CD4-positive, alpha-beta T cell treated with Interleukin-4 for 4 hours (primary cell): ENCODE measurements at places on chromosomes 11 and 22.

DNA sequence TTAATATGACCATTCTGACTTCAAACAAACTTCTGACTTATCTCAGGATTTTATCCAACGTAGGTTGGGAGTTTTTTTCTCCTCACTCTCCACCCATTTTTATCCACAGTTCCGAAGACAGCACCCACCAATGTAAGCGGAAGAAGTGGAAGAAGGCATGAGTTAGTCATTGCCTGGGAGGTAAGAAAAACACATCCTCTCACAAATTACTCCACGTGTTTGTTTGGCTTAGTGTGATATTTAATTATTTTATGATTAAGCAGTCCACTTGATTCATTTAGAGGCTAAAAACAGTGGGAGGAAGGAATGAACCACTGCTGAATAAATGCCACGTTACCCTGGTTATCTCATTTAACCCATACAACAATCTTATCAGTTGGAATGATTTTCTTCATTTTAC, 389.6 kb upstream of the ARHGAP42 start:
- no peak for DNase-seq

DNA sequence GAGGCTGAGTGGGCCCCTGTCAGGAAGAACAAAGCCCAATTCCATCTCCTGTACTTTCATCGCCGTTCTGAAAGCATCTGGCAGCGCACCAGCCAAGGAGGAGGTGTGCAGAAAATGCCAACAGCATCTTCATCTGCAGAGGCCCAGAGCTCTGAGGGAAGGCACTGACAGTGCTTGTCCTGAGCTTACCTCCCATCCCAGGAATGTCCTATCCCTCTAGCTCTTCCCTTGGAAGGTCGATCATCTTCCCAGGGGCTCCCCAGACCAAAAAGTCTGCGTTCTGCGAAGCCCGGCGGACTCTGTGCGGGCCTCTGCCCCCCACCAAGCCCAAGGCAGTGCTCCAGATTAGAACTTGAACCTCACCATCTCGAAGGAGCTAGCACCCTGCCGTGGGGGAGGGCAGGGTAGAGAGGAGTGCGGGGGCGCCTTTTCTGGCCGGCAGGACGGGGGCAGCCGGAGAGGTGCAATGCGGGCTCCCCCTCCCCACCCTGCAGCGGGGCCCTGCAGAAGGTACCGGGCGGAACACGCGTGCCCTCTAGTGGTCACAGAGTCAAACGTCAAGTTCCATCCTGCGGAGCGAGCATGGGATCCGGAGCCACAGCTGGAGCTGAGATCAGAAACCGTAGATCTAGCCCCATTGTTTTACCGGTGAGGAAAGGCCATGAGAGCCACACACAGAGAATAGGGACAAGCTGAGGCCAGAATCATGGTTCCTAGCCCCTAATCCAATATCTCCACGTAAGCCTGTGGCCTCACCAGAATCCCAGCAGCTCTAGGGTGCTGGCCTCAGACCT, 5.0 kb downstream of the SCN2B start:
- peak; percentile 53 for DNase-seq

DNA sequence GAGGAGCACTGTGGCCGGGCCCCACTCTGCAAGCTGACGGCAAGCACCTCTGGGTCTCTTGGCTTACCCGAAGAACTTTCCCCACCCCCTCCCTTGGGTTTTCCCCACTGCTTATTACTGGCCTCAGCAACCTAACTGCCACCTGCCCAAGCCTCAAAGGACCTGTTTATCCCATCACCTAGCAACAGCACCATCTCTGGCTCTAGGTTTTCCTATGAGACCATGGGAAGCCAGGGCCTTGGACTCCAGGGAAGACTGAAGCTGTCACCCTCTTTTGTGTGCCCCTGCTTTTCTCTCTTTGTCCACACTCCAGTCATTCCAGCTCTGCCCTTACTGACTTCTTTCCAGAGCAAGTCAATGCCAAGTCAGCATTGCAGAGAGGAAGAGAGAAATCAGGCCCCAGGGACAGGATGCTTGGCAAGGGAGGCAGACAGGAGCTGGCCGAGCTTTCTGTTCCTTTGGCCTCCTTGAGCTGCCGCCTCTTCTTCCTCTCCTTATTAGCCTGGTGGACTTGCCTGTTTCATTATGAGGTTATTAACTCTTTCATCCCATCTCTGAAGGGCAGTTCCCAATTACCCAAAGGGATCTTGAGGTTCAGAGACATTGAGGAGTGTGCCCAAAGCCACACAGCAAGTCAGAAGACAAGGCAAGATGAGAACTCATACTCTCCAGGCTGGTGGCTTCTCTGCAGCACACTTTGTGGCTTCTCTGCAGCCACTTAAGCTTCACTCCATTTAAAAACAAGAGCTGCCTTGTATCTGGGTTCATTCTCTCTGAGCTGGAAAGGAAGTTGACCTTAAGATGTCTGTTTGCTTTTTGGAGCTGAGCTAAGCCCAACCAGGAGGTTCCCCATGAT, at the start of gene SMIM35:
TSS of gene SMIM35 (minus strand) at position 51 of the 856 bp plus-strand sequence. CDS start 206 bp downstream, outside the sequence.
- DNase-seq: no peak

DNA sequence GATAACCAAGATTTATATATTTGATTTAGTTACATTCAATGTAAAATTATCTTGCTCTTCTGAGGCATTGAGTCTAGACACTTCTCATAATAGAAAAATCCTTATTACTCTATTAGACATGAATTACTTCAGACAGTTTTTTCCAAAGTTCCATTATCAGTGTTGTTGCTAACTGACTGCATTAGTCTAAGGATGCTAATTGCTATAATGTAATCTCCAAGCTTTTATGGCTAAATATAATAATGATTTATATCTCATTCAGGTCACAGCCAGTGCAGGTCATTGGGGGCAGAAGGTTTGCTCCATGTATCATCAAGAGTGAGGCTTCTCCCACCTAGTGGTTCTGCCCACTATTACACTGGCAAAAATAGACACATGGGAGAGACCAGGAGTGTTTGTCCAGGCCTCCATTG, 377.2 kb upstream of the DDI1 start:
- DNase-seq: no peak

GRCh38 chr11:46560300-46560991, 33.4 kb downstream of the AMBRA1 start:
- DNase-seq: peak; percentile 51

- no peak for DNase-seq
Observed at GRCh38 chr11:108632041-108632704, 32.7 kb upstream of the DDX10 start.

DNA sequence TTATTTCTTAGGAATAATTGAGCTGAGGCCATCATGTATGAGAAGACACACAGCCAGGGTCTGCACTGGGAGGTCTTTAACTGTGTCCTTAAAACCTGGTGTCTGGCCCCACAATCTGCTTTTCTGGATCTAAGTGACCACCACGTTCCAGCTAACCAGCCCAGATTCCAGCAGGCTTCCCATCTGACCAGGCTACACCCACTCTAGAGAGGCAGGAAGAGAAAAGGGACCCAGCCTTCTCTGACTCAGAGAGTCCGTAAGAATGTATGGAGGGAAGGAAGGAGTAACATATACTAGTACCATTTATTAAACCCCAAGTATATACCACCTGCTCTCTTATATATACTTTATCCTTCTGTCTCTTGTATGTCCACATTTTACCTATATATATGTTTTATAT, 80.1 kb downstream of the LDLRAD3 start:
- DNase-seq: no peak

DNA sequence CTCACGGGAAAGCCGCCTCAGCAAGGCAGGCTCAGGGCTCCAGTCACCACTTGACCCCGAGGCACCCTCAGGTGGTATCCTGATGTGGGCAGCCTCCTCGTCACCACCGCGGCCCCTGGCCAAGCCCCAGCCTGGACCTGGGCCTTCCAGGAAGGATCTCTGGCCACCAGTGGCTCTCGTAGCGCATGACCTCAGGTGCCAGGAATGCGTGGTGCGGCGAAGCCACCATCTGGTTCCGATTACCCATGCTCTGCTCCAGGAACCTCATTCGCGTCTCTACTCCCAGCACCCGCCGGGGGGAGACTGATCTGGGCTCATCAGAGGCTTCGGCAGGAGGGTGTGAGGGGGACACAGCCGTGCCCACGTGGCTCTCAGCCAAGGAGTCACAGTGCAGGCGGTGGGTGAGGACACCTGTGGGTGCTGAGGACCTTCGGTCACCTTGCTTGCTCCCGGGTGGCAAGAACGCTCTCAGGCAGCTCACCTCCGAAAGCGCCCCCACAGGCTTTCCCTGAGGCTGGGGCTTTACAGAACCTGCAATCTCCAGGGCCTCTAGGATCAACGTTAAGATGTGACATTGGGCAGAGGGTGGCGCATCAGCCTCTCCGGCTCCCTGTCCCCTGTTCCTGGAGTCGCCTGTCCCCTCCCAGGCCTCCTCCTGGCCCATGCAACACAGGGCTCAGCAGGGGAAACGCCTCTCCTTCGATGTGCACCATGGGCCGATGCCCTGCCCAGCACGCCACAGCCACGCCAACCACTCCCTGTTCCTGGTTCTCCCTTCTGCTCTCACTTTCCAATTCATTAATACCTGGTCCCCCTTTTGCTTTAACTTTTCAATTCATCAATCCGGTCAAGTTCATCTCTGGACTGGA, 39.0 kb downstream of the TBX1 start:
- DNase-seq: no peak

DNA sequence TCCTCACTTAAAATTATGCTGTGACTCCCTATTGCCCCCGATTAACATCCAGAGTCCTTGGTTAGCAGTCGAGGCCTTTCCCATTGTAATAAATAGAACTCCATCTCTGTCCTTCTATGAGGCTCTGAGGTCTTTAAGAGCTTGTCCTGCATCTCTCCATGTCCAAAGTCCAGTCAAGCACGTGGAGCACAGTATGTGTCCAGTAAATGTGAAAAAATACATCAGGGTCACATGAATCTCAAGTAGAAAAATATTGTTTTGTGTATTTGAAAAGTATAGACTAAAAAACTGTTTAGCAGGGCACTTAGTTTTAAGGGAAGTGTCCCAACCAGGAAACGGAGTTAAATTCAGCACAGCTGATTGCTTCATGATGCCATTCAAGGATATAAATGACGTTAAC, 298.8 kb upstream of the TENM4 start:
- DNase-seq: no peak

- DNase-seq: no peak
Observed at GRCh38 chr22:46613606-46614021, 6.6 kb upstream of the GRAMD4 start.

DNA sequence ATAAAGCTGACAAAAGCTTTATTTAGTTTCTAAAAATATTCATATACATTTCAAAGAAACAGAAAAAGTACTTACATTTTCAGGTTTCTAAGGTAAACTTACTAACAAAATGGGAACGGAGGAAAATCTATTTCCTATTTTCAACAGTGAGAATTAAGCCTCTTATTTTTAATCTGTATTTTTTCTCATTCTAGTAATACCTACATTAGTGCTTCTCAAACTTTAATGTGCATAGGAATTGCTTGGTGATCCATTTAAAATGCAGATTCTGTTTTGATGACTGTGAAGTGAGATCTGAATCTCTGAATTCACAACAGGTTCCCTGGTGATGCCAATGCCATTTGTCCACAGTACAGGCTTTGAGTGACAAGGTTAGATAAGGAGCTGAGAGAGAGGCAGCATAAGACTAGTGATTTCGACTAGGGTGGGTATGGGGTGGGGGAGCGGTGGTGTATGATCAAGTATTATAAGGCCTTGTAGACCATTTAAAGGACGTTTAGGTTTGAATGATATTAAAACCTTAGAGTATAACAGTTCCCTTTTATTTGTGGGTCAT, 402.8 kb downstream of the CNTN5 start:
- DNase-seq: no peak

DNA sequence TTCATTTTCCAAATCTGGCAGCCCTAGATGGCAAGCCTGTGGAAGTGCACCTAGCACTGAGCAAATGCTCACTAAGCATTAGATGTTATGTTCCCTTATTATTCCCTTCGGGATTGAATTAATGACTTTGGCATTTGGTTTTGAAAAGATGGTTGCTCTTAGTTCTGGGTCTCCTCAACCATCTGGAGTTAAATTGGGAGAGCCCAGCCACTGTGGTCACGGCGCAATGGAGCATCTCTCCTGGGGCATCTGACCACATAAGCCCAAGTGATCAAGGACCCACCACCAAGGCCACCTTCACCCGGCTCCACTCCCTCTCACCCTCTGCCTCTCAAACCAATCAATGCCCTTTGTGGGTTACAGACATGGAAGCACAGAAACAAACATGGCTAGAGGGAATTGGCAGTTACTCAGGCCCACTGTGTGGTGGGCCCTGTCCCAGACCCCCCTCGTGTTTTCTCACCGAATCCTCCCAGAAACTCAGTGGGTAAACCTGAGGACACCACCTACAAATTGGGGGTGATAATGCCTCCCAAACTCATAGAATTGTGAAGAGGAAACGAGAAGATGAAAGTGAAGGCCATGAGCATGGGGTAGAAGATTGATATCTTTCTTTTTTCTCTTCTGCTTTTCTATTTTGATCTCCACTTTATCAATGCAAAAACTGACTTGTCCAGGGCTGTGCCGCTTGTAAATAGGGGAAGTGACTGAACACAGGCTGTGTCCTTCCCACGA, 52.2 kb downstream of the IRAG1 start:
- DNase-seq: no peak

GRCh38 chr11:92638678-92639077, 330.8 kb upstream of the MTNR1B start:
- no peak for DNase-seq

DNA sequence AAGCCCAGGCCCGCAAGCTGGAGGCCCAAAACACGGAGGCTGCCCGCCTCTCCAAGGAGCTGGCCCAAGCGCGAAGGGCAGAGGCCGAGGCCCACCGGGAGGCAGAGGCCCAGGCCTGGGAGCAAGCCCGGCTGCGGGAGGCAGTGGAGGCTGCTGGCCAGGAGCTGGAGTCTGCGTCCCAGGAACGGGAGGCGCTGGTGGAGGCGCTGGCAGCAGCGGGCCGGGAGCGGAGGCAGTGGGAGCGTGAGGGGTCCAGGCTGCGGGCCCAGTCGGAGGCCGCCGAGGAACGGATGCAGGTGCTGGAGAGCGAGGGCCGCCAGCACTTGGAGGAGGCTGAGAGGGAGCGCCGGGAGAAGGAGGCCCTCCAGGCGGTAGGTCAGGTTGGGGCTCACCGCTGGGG, 4.8 kb downstream of the CCDC88B start:
- no peak for DNase-seq

DNA sequence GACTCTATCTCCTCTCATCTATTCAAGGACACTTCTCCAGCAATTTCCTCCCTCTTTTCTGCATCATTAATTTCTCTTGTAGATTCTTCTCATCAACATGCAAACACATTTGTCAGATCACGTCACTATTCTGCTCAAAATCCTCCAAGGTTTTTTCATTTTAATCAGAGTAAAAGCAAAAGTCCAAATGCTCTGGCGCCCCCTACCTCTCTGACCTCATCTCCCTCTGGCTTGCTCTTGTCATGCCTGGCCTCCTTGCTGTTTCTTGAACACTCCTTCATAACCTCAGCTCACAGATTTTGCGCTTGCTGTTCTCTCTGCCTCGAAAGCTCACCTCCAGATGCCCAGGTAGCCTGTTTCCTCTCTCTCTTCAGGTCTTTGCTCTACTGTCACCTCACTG, 22.4 kb downstream of the RTCB start:
- no peak for DNase-seq

GRCh38 chr11:84497981-84498411, 1129.1 kb downstream of the DLG2 start:
- DNase-seq: no peak

DNA sequence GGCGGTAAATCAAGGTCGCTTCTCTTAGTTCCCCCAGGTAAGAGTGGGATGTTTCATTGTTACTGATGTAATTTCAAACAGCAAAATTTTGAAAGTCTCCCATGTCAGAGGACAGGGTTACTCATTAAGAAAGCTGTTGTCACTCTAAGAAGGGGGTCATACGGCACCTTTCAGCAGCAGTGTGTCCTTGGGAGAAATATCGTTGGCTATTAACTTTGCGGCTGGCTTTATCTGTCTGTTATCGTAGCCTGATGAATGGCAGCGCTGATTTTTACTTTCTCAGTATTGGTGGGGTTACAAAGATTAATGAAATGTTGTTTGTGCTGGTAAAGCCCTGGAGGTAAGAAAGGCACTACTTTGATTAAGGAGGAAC, 27.5 kb upstream of the FBXO3 start:
- DNase-seq: no peak
